ENCODE measurements at places on chromosomes 1 and 21. TPM values are rescaled to one million over a fixed set of nuclear protein-coding genes. Genes with fewer than 3 reads are reported as not detected.

Gene AMY1C
- polyA plus RNA-seq, result not detected

Gene MAN1C1
- 11.6 TPM for polyA plus RNA-seq

Gene GART
- polyA plus RNA-seq, result 67.8 TPM

Gene AGRN
- polyA plus RNA-seq, result 39.1 TPM

Gene RUNX3
- 0.66 TPM for polyA plus RNA-seq

Gene OR2L3
- not detected for polyA plus RNA-seq

Measured in muscle of arm (tissue), 14 donors.